ENCODE measurements at places on chromosomes 7 and 10.

- no peaks in the 10 kb centered on the region for H3K36me3 ChIP-seq
- no peaks in the 10 kb centered on the region for H3K27me3 ChIP-seq
- no peak for DNase-seq
- H3K4me3 ChIP-seq: no peak overlapping the region
These were observed 451.2 kb downstream of the PLXNA4 start for GRCh38 chr7:132125096-132125495.

GRCh38 chr7:117269417-117269816 is 53.4 kb downstream of the WNT2 start:
- no peaks in the 10 kb centered on the region for H3K4me1 ChIP-seq
- H3K27ac ChIP-seq: no peak overlapping the region
- no peak for DNase-seq

- H3K4me3 ChIP-seq: no peak overlapping the region
- H3K27me3 ChIP-seq: no peaks in the 10 kb centered on the region
- no peaks in the 10 kb centered on the region for H3K4me1 ChIP-seq
- H3K36me3 ChIP-seq: no peaks in the 10 kb centered on the region
- DNase-seq: no peak
These were observed 556.2 kb upstream of the FZD8 start for GRCh38 chr10:36198322-36198721.

GRCh38 chr10:71029411-71029892 is 141.1 kb upstream of the PCBD1 start:
- H3K36me3 ChIP-seq: no peaks in the 10 kb centered on the region
- H3K27me3 ChIP-seq: no peaks in the 10 kb centered on the region
- no peak overlapping the region for H3K27ac ChIP-seq

DNA sequence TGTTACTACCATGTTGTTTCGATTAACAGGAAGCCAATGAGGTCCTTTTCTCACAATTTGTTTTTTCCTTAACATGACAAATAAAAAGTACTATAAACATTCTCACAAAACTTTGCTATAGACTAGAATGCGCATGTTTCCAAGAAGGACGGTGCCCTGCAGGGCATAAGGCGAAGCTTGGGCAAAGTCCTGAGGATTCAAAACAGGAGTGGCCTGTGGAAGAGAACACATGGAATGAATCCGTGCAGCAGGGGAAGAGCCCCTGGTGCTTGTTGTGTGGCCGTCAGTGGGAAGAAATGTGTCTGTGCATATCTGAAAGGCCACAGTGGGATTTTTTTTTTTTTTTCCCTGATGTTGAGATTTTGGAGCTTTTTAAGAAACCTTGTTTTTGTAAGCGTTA is 67.6 kb downstream of the ITGA8 start:
- H3K27ac ChIP-seq: no peak overlapping the region
- H3K4me1 ChIP-seq: no peaks in the 10 kb centered on the region
- no peak for DNase-seq

Data from iPS DF 6.9 (cell line).